ENCODE measurements at places on chromosomes 4 and X.

GRCh38 chr4:166519774-166520173 is 646.7 kb downstream of the TLL1 start:
- no peak for DNase-seq

DNA sequence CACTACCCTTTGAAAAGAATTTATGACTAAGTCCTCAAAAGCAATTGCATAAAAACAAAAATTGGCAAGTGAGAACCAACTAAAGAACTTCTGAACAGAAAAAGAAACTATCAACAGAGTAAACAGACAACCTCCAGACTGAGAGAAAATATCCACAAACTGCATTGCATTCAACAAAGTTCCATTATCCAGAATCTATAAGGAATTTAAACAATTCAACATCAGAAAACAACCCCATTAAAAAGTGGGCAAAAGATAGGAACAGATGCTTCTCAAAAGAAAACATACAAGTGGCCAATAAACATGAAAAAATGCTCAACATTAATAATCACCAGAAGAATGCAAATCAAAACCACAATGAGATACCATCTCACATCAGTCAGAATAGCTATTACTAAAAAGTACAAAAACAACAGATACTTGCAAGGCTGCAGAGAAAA is 130.2 kb downstream of the GASK1B start:
- DNase-seq: no peak

- DNase-seq: no peak
Measured at GRCh38 chrX:150163956-150164726, 199.0 kb upstream of the MAMLD1 start.

- peak; percentile 2 for DNase-seq
Measured at GRCh38 chrX:85930099-85930498, 117.3 kb downstream of the CHM start.

DNA sequence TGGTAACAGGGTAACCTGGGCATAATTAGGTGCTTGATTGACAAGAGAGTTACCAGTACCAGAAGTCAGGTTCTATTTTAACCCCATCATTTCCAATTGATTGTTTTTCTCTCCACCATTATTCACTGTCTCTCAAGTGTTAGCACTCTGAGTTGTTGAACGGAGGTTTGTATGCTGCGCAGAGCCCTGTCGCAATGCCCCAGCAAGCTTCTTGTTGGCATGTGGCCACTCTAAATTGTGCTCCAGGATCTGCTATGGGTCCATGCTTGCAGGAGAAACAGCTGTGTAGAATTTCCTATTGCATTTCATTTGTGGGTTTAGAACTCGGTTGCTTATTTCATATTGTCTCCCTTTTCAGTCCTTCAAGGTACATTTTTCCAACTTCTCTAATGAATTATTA is 98.2 kb downstream of the KLHL8 start:
- DNase-seq: no peak

DNA sequence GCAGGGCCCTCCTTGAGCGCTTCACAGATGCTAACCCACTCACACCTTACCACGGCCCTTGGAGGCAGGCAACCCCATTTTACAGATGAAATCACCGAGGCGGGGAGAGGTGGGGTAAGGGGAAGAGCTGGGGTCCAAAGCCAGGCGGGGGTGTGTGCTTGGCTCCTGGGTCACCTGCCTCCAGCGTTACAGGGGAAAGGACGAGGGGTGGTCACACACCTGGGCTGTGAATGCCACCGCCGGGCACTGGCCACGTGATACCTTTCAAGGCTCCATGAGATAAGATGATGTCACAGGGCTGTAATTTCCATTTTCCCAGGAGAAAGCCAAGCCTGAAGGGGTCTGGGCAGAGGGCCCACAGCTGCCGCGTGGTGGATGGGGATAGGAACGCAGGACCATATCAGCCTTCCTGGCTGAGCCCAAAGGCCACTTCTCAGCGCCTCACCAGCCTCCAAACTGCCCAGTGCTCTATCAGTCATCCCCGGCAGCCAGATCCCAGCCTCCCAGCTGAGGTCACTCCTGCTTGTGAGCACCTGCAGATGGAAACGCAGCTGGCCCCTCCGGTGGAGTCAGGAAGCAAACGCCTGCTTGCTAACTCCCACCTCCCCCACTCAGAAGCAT is 62.4 kb upstream of the CRMP1 start:
- DNase-seq: no peak

GRCh38 chr4:124085561-124086180 is 626.9 kb downstream of the ANKRD50 start:
- DNase-seq: no peak

GRCh38 chrX:10174810-10175209 is 18.0 kb downstream of the CLCN4 start:
- no peak for DNase-seq

DNA sequence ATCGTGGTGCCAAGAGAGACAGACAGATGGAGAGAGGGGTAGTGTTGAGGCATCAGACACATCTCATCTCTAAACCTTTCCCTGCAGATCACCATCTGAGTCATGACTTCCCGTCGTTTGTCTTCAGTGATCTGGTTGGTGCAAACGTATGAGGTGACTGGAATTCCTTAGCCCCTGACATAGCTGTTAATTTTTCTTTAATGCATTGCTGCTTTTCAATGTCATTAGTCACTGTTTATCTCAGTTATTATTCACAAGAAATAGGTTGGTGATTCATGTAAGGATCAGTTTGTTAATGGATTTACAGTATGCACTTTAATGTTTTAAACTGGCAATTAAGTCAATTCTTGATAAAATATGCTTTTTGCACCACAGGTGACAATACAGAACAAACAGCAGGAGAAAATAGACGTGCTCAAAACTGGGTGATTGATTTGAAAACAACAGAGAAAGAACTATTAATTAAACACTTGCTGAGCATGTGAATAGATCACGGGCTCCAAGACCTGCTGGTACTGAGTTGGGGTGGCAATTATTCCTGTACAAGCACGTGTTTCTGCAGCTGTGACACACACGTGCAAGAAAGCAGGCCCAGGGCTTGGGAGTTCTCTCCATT is 1.3 kb upstream of the TMEM154 start:
- no peak for DNase-seq

DNA sequence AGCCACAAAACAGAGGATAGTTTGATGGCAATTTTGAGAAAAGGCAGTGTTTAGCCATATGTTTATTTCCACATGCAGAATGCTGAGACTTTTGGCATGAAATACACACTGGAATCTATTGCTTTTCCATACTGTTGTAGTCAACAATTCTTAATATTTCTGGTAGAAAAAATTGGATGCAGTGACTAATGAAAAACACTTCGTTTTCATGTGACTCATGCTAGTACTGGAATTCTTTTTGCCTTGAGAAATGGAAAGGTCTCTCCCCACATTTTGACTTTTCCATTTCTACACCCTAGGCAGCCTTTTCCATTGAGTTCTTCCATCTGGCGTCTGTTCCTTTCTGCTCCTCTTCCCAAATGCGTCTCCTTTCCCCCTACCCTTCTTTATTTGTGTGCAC is 425.2 kb upstream of the FTHL17 start:
- DNase-seq: peak; percentile 5

DNA sequence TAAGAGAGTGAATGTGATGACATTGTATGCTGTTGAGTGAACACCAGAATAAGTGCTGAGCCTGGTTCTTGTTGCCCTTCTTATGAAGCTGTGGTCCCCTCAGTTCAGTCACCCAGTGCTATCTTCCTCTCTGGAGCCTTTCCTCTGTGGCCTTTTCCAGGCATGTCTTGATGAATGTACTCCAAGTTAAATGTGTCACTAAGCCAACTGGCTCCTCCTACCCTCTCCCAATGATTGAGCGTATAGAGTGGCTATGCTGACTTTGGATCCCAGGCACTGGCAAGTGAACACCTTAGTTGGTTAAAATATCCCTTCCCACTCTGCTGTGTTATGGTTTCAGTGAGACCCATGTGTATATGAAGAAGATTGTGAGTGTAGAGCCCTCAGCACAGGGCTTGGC is 134.1 kb upstream of the MAMLD1 start:
- no peak for DNase-seq

DNA sequence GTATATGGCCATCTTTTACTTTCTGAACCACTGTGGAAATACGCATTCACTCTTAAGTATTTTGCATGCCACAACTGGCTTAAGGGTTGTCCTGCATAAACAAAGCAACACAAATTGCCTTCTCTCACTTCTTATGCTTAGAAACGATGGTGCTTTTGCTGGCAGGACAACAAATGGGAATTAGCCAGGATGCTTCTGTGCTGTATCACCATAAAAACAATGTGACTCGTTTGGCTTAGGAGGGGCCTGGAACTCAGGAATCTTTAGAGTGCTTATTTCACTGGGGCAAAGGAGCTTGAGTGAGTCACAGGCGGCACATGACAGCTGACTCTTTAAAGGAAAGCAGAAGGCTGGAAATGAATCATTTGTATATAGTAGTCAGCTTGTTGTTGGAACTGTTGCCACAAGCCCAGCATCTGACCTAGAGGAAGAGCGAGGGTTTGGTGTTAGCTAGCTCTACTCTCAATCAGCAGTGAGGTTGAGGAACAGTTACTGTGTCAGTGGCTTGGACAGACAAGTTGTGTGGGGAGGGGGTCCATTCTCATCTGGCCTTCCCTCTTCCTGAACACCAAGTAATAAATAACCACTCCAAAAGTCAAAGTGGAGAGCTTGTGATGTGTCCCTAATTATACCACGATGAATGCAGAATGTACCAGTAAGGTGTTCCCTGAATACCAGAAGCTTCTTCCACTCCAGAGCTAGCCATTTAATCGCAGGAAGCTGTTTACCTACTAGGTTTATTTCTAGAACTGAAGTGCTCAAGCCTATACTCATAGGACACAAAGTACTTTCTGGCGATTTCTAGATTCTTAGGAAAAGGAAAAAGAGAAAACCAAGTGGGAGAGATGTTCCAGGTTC is 293.1 kb downstream of the CAMK2D start:
- peak; percentile 49 for DNase-seq

DNA sequence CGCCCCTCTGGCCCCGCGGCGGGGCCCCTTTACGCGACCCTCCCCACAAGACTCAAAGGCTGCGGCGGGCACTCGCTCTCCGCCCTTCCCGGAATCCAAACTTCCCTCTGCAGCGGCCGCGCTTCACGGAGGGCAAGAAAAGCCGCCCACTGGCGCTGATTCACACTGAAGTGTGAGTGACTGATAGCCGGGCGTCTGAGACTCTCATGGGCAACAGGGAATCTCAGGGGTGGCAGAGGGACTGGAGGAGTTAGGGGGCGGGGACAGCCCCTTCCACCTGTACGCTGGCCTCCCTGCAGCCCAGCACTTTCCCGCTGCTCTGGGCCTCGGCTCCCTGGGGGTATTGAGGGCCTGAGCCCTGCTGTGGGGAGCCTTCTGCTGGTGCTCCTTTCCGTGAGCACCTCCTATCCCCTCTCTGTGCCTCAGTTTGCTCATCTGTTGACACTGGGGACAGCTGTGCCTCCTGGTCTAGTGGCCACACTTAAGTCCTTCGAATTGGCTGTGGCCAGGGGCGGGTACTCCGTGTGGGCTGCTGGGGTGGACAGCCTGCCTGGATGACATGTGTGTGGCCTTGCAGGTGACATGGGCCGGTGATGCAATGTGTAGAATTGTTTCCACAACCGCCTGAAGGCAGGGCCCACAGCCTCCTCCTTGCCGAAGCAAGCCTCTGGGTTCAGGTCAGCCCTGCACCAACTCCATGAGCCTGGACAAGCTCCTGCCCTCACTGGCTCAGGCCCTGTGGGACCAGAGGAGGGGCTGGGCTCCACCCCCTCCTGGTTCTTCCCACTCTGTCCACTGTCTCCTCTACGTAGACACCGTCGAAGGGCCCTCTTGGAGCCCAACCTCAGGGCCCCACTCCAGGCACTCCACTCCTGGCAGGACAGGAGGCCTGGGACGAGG is 951 bp downstream of the SH3BP2 start:
- peak; percentile 78 for DNase-seq

- no peak for DNase-seq
Measured at GRCh38 chrX:2383735-2384134, 117.0 kb downstream of the DHRSX start.

DNA sequence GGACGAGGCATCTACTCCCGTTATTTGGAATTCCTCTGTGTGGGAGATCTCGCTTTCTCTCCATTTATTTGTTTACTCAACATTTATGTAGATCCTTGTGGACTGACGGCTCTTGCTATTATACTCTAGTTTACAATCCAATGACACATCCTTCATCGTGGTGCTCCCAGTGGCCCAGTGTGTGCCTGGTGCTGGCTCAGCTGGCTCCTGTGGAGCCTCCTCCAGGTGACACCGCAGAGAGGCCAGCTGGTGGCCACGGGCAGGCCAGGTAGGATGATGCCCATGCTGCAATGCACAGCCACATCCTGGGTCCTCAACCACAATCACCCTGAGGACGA is 84.0 kb upstream of the AFAP1 start:
- DNase-seq: no peak

GRCh38 chrX:50839730-50840129 is 25.7 kb upstream of the SHROOM4 start:
- no peak for DNase-seq

- DNase-seq: no peak
Measured at GRCh38 chrX:107712231-107713202, 63.1 kb downstream of the TSC22D3 start.

- DNase-seq: no peak
Measured at GRCh38 chr4:121380776-121381462, at the start of gene QRFPR. Gene QRFPR, minus strand, starts transcription at chr4:121381018. Its CDS starts 371 bp downstream, at chr4:121380647.

DNA sequence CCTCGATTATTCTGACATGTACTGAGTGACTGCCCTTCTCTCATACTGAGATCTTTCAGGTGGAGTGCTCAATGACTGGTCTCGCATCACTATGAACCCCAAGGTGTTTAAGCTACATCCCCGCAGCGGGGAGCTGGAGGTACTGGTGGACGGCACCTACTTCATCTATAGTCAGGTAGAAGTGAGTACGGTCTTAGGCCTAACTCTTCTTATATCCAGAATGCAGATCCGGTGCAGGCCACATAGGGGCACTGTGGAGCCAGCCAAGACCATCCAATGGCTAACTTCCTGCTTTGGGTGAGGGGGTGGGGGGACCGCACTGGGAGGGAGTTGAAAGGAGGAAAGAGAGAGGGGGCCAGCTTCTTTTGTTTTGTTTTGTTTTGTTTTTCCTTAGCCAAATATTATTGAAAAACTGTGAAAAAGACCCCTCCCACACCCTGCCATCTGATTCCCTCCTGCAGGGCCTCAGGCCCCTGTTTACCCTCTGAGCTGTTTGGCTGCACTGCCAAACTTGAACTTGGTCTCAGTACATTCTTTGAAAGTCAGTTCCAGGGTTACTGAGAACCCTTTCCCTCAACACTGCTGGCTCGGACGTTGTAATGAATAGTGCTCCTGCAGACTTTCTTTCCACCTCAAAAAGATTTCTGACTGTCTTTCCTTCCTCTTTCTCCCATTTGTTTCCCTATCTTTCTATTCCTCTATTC is 16.2 kb downstream of the AWAT2 start:
- DNase-seq: peak; percentile 37

- DNase-seq: no peak
Measured at GRCh38 chr4:167831855-167832254, 260.5 kb upstream of the ANXA10 start.

DNA sequence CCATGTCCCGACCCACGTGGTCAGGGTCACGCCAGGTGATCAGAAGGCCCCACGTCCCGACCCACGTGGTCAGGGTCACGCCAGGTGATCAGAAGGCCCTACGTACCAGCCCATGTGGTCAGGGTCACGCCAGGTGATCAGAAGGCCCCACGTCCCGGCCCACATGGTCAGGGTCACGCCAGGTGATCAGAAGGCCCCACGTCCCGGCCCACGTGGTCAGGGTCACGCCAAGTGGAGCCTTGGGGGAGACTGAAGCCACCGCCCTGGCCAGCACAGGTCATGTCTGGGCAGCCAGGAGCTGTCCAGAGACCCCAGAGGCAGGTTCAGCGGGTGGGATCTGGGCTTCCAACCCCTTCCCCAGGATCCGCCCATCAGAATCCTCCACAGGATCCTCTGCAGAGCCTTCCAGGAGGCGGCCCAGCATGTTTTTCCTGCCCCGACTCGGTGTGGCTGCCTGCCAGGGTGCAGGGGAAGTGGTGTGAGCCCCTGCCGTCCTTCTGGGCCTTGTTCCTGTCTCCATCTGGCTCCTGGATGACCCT is 58.4 kb downstream of the FAM53A start:
- DNase-seq: no peak
